ENCODE measurements at places on chromosomes 3 and 15. TPM values are rescaled to one million over a fixed set of nuclear protein-coding genes. Genes with fewer than 3 reads are reported as not detected.

DNA sequence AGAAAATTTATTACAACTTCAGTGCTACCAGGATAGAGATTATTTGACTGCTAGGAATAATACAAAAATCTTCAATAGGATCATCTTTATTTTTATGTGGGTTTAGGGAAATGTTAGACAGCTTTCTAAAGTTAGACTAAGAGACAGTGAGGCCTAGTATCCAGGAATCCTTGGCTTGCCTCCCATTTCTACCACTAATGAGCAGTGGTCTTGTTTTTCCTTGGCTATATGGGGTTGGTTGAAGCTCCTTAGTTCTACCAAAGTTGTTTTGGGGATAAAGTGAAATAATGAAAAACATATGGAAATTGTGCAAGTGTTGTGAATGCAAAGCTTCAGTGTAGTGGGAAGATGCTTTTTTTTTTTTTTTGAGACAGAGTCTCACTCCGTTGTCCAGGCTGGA is 16.8 kb downstream of the AP4E1 start:
- DNase-seq: no peak

DNA sequence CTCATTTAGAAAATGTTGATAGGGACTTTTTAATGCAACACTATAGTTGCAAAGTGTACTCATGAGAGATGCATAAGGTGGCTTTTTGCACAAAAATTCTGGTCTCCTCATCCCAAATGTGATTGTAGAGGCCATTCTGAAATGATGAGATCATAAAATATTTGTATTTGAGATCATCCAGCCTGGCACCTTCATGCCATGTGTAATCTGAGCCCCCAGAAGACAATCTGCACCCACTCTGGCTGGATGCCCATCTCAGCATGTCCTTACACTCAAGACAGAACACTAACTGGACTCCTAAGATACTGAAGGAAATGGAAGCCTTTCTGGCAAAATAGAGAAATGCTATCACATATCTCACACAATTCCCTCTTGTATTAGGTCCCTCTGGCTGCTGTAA is 49.2 kb downstream of the SLC7A14 start:
- no peak for DNase-seq

The GAP43 gene
- total RNA-seq: 0.38 TPM

The UQCRC1 gene
- 1,265 TPM for total RNA-seq

DNA sequence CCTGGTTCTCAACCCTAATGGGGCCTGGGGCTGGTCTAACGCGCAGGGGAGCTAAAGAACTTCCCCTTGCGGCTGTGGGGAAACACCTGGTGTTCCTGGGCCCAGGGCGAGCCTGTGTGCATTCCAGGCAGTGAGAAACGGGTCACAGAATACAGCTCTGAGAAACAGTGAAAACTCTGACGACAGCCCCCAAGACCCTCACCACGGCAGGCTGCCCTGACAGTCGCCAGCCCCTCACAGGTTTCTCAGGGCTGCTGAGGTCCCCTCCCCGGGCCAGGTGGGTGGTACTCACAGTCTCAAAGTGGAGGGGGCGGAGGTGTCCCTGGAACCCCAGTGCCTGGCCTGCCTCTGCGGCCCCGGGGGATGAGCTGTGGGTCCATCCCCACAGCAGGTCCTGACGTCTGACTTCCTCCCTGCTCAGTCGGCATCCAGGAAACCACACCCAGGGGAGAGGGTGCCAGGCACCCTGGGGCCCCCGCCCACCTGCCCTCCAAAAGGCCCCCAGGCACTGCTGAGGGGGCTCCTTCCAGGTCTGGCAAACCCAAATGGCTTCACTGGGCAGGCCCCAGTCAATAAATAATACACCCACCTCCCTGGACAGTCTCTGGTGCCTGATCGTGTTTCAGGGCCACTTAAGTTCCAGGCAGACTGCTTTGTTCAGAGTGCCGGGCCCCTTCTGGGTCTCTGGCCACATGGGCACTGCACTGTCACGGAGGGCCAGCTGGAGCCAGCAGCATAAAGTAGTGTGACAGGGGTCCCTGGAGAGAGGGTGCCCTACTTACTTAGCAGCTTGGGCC is 57.7 kb downstream of the IQSEC1 start:
- peak; percentile 70 for DNase-seq

GRCh38 chr3:164407111-164407510 is 671.2 kb downstream of the SI start:
- DNase-seq: no peak

DNA sequence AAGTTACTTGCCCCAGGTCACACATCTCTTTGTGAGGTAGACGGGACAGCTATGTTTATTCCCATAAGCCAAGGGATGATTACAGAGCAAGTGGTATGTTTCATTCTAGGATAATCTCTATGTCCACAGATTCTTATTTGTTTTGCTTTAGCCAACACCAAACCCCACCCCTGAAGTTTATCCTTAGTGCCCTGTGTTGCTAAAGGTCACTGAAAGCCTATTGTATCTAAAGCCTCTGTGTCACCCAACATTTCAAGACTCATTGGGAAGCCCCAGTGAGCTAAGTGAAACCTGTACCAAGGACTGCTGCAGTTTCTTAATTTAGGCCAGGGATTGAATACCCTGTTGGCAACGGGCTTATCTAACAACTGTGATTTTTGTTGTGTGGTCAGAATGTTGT is 135.6 kb downstream of the ADAMTS9 start:
- no peak for DNase-seq

The NOX5 gene
- not detected for total RNA-seq

Data from Right ventricle myocardium superior (tissue), 1 donor.